ENCODE measurements at places on chromosomes 2 and 18.

GRCh38 chr2:204072443-204073324, 136.1 kb downstream of the ICOS start:
- DNase-seq, result no peak

- DNase-seq, result no peak
Measured at GRCh38 chr2:109689182-109689930, 75.2 kb downstream of the SOWAHC start.

GRCh38 chr2:62724886-62725711, 19.6 kb downstream of the EHBP1 start:
- DNase-seq, result no peak

- DNase-seq, result no peak
Measured at GRCh38 chr2:162734866-162735265, 103.7 kb downstream of the KCNH7 start.

- DNase-seq, result no peak
Measured at GRCh38 chr18:9803063-9803697, 82.6 kb upstream of the TXNDC2 start.

- peak; percentile 96 for DNase-seq
Measured at GRCh38 chr2:190880378-190881083, at the start of gene GLS. GLS (plus strand) TSS chr2:190880821; CDS start chr2:190881085, 264 bp downstream.

- DNase-seq, result no peak
Measured at GRCh38 chr2:12032398-12032797, 286.0 kb downstream of the LPIN1 start.

DNA sequence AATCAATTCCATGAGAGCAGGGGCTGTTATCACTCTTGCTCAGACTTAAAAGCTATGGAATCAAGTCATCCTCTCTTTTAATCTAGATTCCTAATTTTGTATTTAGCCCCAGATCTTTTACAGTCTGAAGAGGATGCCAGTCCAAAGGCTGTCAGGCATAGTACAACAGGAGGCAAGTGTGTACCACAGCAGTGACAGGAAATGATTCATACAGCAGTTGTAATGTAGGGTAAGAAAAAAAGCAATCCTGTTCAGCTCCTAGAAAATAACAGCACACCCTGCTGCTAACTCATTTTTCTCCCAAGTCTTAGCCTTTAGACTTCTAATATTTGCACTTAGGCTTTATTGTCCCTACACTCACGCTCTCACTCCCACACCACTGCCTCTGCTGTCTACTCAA, 127.8 kb upstream of the SYT4 start:
- DNase-seq, result no peak

DNA sequence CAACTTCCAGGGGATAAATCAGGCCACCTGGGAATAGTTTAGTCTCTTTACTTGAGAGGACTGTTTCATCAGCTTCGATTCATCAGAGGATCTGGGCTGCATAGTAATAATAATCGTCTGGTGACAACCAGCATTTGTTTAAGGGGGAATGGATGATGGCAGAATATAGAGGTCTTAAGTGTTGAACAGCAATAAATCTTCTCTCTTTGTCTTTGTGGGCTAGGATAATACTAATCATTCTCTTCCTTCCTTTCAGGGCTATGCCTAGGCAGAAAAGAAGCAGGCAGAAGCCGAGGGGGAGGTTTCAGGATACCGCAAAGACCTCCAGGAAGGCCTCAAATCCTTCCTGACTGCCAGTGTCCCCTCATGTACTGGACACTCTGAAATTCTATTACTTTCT, 150.4 kb upstream of the GAREM1 start:
- no peak for DNase-seq

- no peak for DNase-seq
Measured at GRCh38 chr2:150357770-150358467, 129.5 kb downstream of the RND3 start.

- DNase-seq, result no peak
Measured at GRCh38 chr18:44973282-44973681, 292.6 kb downstream of the SETBP1 start.

GRCh38 chr2:4346628-4347027, 643.3 kb downstream of the DCDC2C start:
- no peak for DNase-seq

Measured in urinary bladder (tissue), 4 donors.